ENCODE measurements at places on chromosomes 4 and X.

GRCh38 chr4:41172786-41173185 is 41.6 kb downstream of the APBB2 start:
- no peak for DNase-seq

DNA sequence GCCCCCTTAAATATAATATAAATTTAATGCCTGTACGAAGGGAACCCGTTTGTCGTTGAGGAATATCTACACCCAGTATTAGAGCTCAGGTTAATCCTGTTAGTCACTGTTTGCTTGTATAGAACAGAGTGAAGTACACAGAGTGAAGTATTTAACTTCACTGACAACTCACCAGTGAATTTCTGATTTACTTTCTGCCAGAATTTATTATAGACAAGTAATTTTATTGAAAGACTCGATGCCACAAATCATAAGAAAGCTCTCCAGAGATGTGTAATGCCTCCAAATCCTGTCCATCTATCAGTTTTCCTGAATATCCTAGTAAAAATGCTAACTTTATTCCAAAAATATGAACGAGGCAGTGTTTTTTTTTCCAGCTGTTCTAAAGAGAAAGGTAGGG is 1.6 kb downstream of the GAB1 start:
- DNase-seq = no peak

- DNase-seq = no peak
Measured at GRCh38 chrX:130841776-130842175, 61.2 kb downstream of the ENOX2 start.

DNA sequence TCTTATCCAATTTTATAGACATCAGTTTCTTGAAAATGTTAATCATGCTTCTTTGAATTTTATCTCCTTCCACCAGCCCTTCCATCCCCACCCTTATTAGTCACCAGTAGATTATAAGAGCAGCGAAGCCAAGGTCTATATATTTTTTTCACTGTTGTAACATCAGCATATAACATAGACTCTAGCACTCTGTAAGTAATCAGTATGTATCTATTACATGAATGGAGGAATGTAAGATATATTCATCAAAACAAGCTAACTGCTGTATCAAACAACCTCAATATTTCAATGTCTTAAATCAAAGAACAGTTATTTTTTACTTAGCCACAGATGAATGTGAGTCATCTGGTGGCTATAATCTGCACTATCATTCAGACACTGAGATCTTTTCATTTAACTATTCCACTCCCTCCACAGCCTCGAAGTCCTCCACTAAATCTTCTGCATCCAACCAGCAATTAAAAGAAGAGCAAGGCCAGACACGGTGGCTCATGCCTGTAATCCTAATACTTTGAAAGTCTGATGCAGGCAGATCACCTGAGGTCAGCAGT is 178.9 kb downstream of the CENPC start:
- DNase-seq = peak; percentile 48

DNA sequence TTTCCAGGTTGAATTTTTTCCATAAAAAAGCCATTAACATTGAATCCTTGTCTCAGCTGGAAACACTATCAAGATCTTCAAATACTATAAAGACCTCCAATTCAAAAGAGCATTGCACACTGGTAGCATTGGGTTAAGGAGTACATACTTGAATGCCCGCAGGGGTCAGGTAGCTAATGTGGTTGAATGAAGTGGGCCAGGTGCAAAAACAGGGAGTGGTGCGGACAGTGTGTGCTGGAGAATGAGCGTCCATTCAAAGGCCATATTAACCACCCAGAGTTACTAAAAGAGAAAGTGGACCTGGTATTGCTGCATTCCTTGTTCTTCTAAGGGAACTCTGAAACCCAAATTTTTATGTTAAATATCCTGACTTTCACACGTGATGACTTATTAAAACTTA is 91.6 kb downstream of the NYX start:
- DNase-seq = no peak

GRCh38 chrX:132685276-132685675 is 196.4 kb upstream of the MBNL3 start:
- DNase-seq = no peak

DNA sequence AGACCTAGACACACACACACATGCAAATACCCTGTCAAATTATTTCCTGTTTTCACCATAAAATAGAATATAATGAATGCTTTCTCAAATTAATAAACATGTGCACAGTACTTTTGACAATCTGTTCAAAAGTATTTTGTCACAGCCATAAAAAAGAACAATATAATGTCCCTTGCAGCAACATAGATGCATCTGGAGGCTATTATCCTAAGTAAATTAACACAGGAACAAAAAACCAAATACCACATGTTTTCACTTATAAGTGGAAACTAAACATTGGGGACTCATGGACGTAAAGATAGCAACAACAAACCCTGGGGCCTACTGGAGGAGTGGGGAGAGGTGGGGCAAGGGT is 15.5 kb downstream of the RAB40A start:
- DNase-seq = no peak

DNA sequence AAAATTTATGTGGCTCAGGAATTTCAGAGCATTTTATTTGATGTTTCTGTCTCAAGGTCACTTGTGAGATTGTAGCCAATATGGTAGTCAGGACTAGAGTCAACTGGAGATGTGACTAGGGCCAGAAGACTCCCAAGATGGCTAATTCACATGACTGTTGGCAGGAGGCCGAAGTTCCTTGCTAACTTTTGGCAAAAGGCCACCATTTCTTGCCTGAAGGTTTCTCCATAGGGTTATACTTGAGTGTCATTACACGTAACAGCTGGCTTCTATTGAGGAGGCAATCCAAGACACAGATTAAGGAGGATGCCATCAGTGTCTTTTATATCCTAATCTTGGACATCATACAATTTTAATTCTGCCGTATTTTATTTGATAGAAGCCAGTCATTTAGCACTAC is 162.3 kb upstream of the MAOA start:
- DNase-seq = no peak

DNA sequence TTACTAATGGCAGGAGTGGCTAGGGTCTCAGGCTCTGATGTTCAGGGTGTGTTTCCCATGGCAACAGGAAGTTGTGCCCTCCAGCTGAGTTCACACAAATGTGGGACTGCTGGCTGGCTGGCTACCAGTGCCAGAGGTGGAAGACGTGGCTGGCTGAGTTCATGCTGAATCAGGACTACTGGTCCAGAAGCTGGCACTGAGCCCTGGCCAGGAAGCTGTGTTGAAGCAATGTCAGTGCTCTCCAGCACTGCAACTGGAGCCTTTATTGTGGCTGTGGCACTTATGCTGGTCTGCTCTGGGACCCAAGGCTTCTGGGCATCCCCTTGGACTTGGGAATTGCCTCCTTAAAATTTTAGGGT is 42.0 kb upstream of the ZXDA start:
- no peak for DNase-seq

DNA sequence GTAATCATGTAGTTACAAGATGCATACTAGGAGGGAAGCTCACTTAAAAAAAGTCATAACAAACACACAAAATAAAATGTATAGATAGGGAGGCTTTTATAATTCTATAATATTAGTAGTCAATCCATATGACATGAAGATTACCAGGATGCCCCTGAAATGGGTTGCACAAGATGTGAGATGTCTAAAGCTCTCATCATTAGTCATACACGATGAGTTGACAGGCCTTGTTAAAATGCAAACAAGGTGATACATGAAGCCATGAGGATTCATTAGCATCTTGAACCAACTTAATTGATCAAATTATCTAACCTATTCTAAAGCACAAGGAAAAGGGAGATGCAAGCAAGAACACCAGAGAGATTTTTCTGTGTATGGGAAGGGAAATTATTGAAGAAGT is 470.2 kb downstream of the IQCM start:
- DNase-seq = no peak

DNA sequence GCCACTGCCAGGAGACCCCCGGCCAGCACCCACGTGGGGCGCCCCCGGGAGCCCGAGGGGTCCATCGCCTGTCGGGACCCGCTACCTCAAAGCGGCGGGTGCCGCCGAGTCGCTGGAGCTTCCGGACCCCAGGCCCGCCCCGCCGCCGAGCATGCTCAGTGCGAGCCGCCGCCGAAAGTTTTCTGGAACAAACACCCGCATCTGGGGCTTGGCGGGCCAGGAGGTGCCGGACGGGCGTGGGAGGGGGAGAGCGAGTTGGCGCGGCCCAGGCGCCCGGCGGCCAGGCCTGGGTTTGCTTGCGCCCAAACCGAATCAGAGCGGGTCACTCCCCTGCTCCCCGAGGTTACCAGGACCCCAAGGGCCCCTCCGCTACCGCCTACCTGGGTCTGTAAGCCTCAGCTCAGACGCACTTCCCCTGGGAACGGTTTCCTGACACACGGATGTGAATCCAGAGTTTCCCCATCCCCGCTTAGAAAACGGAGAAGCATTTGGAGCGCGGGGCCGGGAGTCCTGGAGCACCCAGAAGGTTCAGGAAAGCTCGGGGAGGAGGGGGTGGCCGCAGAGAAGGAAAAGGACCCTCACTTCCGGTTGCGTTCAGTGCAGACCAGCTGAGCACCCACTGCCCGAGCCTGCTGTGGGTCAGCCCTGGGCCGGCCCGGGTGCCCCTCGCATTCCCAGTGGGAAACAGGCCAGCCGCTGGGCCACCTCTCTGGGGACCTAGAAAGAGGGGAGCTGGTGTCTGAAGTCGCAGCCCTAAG is at the start of gene EVC2:
EVC2 (minus strand) TSS at position 111 of the 758 bp plus-strand sequence; CDS start at position 65, 46 bp downstream.
- DNase-seq = peak; percentile 39

GRCh38 chr4:13647031-13647430 is 19.5 kb upstream of the BOD1L1 start:
- no peak for DNase-seq

- no peak for DNase-seq
Measured at GRCh38 chr4:87067124-87067885, 132.5 kb downstream of the AFF1 start.

GRCh38 chrX:17820100-17820499 is 41.0 kb downstream of the RAI2 start:
- no peak for DNase-seq

DNA sequence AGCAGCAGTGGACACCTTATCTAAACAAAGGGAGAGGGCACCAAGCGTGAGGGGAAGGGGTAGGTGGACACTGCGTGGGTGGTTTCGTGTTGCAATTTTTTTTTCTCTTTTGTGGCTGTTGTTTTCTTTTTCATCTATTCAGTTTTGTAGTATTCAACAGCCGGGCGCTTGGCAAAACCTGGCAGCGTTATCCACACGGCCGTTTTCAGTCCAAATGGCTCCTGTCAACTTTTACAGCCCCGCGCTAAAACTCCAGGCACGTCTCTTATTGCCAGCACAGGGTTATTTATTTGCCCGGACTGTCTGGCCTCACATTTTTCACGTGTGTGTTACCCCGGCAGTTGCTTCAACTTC is 192.2 kb downstream of the BCOR start:
- DNase-seq = no peak

DNA sequence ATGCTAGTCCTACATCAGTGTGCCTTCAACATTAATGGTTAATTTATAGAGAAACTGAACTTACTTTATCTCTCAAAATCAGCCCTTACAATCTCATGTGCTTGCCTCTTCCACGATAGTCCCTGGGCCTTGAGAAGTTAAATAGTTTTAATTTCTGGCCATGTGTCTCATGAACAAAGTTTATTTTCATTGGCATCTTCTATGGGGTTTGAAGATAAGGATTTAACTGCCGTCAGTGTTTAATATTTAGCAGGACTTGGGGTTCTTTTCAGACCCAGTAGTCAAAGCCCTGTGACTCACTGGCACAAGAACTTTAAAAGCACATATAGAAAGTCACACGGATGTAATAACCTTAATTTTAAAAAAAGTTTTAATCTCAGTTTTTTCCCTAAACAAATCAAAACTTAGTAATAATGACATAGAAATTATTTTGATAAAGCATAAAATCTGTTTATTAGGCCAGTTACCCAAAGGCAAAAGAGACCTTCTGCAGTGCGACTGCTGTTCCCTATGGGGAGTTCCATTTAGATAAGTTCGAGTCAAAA is 10.1 kb upstream of the MPP1 start:
- peak; percentile 72 for DNase-seq

DNA sequence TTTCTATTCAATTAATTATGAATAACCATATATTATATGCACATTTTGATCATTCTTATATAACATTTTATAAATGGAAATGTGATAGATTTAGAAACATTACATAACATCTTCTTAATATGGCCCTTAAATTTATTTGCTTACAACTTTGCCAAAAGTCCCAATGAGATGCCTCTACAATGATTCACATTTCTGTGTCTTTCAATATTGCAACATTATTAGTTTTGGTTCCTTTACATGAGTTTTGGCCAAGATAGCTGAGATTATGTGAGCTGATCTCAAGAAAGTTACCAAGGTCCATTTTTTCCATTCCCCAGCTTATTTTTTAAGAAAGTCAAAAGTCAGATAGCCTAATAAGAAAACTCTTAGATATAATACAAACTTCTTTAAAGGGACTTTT is 361.2 kb downstream of the PCDH7 start:
- peak; percentile 78 for DNase-seq

- DNase-seq = peak; percentile 18
Measured at GRCh38 chrX:44975666-44976263, 102.8 kb downstream of the KDM6A start.

GRCh38 chrX:40105835-40106675 is 8.3 kb upstream of the BCOR start:
- no peak for DNase-seq

- peak; percentile 1 for DNase-seq
Measured at GRCh38 chr4:172147687-172148086, 334.5 kb downstream of the GALNTL6 start.

DNA sequence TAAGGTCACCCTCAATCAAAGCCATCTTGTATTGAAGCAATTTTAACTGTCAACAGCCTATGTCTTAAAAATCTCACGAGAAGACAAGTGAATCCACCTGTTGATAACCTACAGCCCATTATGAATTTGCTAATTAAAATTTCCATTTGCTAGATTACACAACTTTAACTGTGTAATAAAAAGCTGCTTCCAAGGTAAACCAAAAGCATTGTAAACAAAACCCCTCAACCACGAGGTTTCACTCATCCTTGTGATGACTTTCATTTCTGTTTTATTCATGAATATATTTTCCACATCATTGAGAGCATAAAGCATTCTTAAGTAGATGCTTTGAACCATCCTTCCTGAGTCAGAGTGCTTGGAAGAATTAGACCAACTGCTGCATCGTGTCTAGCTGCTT is 217.5 kb upstream of the GYPA start:
- DNase-seq = no peak

DNA sequence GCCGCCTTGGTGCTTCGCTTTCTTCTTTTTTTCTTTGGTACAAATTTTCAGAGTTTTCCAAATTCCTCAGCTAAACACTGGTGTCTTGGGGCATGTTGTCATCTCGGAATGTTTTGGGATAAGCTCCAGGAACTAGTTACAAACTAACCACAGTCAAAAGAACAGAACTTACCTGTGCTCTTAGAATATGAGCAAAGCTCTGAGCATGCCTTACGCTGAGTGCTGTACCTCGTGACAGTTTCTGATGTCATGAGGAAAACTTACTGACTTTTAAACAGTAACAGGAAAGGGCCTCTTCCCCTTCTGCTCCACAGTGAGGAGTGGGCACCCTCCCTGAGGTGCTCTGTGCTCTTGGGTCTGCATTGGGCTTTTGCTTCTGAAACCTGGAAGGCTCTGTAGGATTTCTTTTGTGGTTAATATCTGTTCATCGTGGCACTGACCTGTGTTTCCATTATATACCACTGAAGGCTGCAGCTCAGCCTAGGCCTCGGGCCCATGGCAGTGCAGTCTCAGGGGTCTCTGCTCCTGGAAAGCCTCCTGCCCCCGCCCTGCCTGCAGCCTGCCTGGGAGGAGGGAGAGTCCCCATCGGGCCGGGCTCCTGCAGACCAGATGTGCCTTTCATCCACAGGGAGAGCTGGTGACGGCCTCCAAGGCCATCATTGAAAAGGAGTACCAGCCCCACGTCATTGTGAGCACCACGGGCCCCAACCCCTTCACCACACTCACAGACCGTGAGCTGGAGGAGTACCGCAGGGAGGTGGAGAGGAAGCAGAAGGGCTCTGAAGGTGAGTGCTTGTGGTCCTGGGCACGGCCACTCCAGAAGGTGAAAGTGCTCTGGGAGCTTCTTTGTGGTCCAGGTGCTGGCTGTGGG is 48.7 kb downstream of the NOP14 start:
- no peak for DNase-seq

Measured in astrocyte (in vitro differentiated cells and primary cell).